Fibroblast of villous mesenchyme (primary cell): ENCODE measurements at places on chromosomes 1 and 21.

GRCh38 chr21:40242586-40243265, 375.5 kb downstream of the PCP4 start:
- DNase-seq = no peak

- peak; percentile 33 for DNase-seq
Measured at GRCh38 chr1:45968941-45969666, 163.3 kb downstream of the PIK3R3 start.

- peak; percentile 64 for DNase-seq
Measured at GRCh38 chr1:98388441-98388840, 273.1 kb upstream of the SNX7 start.

DNA sequence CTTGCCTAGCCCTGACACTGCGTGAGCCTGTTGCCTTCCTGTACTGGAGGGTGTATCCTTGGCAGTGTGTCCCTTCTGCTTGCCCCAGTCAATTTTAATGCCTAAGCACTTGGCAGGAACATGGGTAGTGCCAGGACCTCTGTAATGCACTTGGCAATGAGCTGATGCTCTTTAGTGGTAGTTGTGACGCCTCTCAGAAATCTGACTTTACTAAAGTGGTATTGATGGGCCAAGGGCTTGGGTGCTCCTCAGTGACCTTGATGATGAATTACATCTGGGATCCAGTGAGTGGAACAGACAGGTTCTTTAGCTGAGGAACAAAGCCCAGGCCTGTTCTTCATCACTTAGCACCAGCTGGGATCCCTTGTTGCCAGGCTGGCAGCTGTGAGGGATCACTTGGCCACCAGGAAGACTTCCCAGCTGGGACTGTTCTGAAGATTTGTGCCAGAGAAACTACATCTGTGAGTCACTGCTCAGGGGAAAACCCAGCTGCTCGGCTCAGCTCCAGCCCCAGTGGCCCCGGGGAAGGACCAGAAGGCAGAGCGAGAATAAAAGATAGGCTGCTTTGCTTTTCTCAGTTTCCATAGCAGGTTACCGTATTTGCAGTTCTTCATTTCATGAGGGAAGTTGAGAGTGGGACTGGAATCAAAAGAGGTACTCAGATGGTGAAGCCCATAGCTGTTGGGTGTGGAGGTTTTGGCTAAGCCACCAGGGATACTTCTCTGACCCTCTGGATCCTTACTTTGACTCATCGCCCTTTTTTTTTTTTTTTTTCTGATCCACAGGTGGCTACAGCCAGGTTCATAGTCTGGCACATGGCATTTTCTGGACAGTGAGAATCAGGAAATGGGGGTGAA, 28.5 kb upstream of the KCNA2 start:
- peak; percentile 44 for DNase-seq

- DNase-seq = no peak
Measured at GRCh38 chr1:77375990-77376389, 94.2 kb downstream of the AK5 start.

DNA sequence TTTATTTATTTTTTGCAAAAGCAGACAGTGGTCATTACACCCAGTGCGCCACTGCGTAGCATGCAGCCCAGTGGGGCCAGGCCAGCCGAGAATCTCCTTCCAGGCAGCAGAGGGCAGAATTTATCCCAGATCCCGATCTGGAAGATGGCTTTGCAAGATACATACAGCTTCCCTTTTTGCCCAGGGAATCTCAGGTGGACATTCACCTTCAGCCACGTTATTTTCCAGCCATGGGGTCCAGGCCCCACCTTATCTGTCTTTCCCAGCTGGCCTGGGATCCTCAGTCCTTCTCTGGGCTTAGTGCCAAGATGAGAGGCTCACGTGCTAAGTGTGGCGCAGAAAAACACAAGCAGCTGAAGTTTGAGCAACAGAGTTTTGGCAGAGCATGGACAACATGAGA, 123.6 kb downstream of the AJAP1 start:
- no peak for DNase-seq

- DNase-seq = peak; percentile 72
Measured at GRCh38 chr1:39105841-39106765, 80.0 kb downstream of the NDUFS5 start.

DNA sequence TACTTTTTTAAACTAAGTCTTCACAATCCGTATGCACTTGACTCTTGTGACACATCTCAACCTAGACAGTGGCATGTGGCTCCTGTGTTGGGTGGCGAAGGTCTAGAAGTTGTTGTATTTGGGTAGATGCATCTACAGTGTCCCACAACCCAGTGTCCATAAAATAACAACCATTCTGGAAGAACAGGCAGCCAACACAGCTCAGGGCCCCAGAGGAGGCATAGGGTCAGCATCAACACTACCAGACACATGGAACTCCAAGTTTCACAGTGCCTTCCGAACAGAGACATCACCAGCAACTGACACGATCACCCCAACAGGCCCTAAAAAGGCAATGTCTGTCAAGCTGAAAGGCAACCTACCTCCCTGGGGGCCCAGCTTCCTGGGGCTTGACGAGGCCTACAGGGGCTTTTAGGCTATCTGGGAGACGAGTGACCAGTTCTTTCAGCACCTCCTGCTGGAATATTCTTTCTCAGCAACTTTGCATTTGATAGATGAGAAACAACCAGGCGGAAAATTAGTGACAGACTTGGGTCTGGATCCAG, 5.6 kb downstream of the SH3BP5L start:
- no peak for DNase-seq

DNA sequence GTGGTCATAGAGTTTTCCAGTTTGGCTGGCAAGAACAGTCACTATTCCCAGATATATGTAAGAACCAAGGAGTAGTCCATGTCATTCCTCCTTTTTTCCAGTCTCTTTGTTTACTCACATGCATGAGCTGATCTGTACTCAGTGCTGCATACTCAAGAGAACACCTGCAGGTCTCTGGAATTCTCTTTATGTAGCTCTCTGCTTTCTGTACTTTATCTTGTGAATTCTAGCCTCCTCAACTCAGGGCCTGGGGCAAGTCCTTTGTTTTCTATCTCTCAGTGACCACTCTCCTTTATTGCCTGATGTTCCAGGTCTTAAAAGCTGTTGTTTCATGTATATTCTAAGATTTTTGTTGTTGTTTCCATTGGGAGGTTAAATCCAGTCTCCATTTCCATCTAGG, 478.9 kb downstream of the DPYD start:
- no peak for DNase-seq

- DNase-seq = no peak
Measured at GRCh38 chr1:229950908-229951307, 116.1 kb upstream of the GALNT2 start.

GRCh38 chr1:17140279-17140678, 21.0 kb upstream of the PADI2 start:
- no peak for DNase-seq

DNA sequence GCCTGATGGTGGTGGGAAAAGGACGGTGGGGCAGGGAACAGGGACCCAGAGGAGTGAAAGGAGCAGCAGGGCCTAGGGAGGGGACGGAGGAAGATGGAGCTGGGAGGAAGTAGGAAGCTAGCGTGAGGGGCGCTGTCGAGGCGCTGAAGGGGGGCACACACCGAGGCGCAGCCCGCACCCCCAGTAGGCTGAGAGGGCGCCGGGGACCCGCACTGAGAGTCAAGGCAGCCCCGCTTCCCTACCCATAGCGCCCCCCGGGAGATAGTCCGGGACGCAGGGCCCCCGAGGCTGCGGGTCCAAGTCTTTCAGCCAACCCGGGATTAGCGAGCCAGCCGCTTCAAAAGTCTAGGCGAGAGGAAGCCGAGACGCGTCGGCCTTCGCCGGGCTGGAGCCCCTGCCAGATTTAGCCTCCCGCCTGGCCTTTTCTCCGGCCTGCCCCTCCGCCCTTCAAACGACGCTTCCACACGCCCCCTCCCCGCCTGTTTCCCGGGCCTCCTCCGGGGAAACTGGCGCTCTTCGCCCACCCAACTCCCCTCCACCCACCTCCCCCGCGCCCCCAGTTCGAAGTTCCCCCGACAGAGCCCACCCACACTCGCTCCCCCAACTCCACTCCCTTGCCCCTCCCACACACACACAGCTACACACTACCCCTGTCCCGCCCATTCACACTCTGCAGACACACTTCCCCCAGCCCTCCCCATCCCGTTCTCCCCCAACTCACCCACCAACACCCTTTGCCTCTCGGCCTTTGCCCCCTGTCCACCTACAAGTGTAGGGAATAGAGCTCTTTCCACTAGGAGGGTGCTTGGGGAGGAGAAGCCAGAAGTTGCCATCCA, 7.8 kb upstream of the PROX1 start:
- no peak for DNase-seq
